ENCODE measurements at places on chromosomes 12 and 14.

GRCh38 chr12:54156578-54156977 lies 32.2 kb downstream of the SMUG1 start:
- DNase-seq = no peak

- DNase-seq = no peak
Measured at GRCh38 chr12:62933602-62934238, 1.2 kb downstream of the PPM1H start.

DNA sequence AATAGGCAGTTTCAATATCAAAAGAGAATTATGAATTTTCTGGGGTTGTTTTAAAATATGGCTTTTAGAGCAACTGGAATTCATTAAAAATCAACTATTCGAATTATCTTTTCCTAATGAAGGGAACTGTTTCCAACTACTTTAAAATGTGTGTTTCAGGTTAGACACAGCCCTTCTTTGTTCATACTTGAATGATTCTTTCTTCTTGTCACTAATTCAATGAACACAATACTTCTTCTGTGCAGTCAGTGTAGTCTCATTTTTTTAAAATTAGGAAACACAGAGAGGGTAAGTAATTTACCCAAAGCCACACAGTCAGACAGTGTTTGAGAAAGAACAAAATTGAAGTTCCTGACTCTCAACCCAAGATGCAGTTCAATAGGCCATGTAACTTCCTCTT lies 414.0 kb downstream of the CCDC91 start:
- no peak for DNase-seq

DNA sequence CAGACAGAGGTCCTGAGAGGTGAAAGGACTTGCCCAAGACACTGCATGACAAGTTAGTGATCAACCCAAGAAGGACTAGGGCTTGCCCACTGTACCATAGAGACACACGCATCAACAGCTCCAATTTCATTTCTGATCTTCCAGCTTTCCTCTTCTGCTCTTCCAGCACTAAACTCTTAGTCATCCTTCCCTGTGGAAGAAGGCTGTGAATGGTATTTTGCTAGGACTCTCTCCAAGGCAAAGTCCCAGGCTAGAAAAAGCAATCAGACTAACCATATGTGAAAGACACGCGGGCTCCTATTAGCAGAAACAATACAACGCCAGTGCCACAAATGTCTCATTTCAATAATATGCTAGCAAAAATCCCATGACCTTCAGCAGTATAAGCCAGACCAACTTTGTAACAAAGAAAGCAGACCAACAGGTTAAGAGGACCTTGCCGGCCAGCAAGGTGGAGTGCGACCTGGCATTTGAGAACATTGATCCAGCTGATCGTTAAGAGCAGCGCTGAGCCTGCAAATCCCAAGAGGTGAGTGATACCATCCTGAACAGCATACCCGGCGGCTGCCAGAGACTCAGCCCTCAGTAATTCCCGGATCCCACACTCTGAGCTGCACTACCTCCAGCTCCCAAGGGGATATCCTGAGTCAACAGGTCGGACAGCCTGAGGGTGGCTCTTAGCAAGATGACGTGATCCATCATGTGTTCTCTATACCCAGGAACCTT lies 132.5 kb downstream of the FOXN3 start:
- no peak for DNase-seq

GRCh38 chr14:100433428-100433814 lies 110.3 kb downstream of the SLC25A47 start:
- DNase-seq = no peak
